ENCODE measurements at places on chromosomes 3 and 15. TPM values are rescaled to one million over a fixed set of nuclear protein-coding genes. Genes with fewer than 3 reads are reported as not detected.

DNA sequence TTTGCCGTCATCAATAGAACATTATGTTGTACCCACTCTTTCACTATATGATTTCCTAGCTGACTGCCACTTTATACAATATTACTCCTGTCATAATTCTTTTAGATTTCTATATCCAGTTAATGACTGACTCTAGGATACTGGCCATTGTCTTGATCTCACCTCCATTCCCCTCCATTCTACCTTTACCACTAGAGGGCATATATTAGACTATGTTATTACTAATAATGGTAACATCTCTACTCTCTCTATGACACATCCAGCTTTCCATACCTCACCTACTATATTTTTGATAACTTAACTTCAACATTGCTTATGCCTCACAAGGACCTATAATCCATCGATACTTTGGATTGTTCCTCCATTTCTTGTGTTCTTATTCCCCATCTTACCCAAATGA is 31.4 kb upstream of the POU1F1 start:
- H3K4me1 ChIP-seq, result peaks cover 11% of the 10 kb centered on the region
- no peaks in the 10 kb centered on the region for H3K36me3 ChIP-seq
- no peak for DNase-seq
- H3K27me3 ChIP-seq, result peaks cover 2% of the 10 kb centered on the region

DNA sequence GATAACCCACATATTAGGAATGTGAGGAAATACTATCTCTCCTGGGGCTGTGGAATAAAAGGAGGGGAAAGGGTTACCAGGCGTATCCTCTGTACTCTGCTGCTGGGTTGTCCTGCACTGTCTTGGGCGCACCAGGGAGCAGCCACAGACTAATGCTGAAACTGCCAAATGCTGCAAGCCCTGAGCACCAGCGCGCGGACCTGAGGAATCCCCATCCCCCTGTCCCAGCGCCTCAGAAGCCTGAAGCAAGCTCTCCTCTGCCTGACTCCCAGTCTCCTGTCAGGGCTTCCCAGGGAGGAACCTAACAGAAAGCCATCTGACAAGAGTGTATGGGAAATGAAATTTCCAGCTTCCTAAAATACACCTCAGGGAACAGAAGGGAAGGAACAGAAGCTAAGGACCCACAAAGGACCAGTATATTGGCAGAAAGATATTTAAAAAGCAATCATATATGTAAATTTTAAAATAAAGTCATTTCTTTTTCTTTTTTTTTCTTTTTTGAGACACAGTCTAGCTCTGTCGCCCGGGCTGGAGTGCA is 158.3 kb upstream of the C2CD4B start:
- peaks cover 33% of the 10 kb centered on the region for H3K27me3 ChIP-seq
- no peak overlapping the region for H3K27ac ChIP-seq
- peaks cover 12% of the 10 kb centered on the region for H3K4me1 ChIP-seq

- H3K36me3 ChIP-seq, result peaks cover 10% of the 10 kb centered on the region
- no peaks in the 10 kb centered on the region for H3K27me3 ChIP-seq
- DNase-seq, result no peak
- H3K27ac ChIP-seq, result no peak overlapping the region
- no peak overlapping the region for H3K4me3 ChIP-seq
- H3K4me1 ChIP-seq, result peaks cover 17% of the 10 kb centered on the region
Observed at GRCh38 chr3:102036017-102036416, 186.7 kb downstream of the NFKBIZ start.

GRCh38 chr3:29511701-29512100 is 230.8 kb downstream of the RBMS3 start:
- peaks cover 10% of the 10 kb centered on the region for H3K36me3 ChIP-seq
- H3K4me3 ChIP-seq, result no peak overlapping the region
- no peak overlapping the region for H3K27ac ChIP-seq

DNA sequence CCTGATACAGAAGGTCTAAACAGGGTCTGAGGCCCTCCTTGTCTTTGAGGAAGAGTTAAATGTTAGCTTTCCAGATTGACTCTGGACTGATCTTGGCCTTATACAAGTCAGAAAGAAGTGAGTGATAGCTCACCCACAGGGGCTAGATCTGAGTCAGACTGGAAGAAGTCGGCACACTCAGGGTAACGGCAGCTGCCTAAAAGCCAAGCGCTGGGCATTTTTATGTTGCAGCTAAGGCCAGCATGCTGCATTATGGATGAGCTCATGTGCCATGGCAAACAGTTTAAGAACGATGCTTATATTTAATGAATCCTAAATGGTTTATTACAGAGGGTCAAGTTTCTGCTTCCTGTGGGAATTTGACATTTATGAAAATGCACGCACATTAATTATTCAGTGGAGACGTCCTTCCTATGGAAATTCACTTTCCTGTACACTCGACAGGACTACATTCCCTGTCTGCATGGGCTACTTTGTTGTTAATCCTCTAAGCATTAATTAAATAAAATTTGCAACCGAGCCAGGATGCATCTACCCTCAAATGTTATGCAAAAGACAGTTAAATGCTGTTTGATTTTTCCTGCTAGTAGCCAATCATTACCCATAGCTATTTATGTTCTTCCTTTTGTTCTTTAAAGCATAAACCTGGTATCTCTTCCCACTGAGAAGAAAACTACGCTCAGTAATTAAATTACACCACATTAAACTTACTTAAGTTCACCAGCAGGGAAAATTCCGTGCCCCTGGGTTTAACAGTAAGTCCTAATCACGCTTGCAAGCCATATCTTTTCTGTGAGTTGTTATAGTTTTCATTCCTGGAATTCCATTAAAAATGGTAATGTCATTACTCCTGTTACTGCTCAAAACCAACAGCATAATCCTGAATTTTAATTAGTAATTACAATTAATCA is 762.7 kb upstream of the CFAP20DC start:
- no peak for DNase-seq
- no peaks in the 10 kb centered on the region for H3K27me3 ChIP-seq
- no peak overlapping the region for H3K4me3 ChIP-seq
- peaks cover 14% of the 10 kb centered on the region for H3K36me3 ChIP-seq
- peaks cover 51% of the 10 kb centered on the region for H3K4me1 ChIP-seq

DNA sequence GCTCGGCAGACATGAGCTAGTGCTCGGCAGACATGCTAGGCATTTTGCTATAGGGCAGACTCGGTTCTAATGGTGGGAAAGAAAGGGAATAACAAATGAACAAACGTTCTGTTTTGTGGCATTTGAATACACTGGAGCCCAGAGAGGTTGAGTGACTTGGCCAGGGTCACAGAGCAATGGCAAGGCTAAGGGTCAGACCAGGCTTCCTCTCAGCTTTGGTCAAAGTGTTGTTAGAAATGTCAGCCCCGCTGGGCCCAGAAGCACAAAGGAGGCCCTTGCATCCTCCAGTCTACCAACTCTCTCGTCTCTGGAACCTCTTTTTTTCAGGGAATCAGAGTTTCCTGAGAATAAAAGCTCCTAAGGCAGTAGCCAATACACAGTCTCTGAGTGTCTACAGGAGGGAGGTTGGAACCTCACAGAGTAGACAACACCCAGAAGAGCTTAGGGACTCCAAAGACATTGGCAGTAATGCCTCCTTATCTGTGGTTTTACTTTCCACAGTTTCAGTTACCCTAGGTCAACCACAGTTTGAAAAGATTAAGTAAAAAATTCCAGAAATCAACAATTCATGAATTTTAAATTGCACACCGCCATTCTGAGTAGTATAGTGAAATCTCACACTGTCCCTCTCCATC is 47.3 kb downstream of the SSUH2 start:
- peaks cover 14% of the 10 kb centered on the region for H3K27me3 ChIP-seq
- H3K27ac ChIP-seq, result no peak overlapping the region
- H3K36me3 ChIP-seq, result no peaks in the 10 kb centered on the region
- H3K4me1 ChIP-seq, result peaks cover 10% of the 10 kb centered on the region
- no peak overlapping the region for H3K4me3 ChIP-seq

- H3K4me3 ChIP-seq, result no peak overlapping the region
- peaks cover 9% of the 10 kb centered on the region for H3K4me1 ChIP-seq
- no peak for DNase-seq
- no peaks in the 10 kb centered on the region for H3K36me3 ChIP-seq
- H3K27ac ChIP-seq, result no peak overlapping the region
Observed at GRCh38 chr3:44206261-44206660, 35.4 kb upstream of the TOPAZ1 start.

DNA sequence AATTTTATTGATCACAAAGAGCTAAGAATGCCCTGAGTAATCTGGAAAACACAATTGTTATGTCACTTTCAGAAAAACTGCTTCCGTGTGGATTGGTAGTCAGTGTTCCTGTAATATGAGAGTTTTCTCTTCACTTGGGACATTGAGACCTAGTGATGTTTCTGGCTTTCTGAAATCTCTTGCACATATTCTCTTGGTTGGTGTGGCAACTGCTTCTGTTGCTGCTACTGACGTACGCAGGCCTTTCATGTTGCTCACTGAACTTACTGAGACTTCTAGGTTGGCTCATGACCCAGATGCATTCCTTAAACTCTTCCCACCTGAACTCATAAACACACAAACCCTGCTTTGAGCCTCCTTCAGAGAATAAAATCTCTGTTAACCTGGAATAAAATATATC is 175.0 kb upstream of the PFN2 start:
- DNase-seq, result no peak
- H3K27me3 ChIP-seq, result no peaks in the 10 kb centered on the region
- peaks cover 82% of the 10 kb centered on the region for H3K4me1 ChIP-seq
- H3K4me3 ChIP-seq, result no peak overlapping the region
- peaks cover 7% of the 10 kb centered on the region for H3K36me3 ChIP-seq
- peak overlapping the region; percentile 11 for H3K27ac ChIP-seq

DNA sequence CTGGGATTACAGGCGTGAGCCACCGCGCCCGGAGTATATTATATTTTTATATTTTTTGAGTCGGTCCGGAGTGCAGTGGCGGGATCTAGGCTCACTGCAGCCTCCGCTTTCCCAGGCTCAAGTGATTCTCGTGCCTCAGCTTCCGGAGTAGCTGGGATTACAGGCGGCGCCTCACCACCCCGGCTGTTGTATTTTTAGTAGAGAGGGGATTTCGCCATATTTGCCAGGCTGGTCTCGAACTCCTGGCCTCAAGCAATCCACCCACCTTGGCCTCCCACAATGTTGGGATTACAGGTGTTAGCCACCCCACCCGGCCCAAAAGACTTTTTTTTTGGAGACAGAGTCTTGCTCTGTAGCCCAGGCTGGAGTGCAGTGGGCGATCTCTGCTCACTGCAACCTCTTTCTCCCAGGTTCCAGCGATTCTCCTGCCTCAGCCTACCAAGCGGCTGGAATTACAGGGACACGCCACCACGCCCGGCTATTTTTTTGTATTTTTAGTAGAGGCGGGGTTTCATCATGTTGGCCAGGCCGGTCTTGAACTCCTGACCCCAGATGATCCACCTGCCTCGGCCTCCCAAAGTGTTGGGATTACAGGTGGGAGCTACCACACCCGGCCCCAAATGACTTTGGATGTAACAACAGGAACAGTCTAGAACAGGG is 1.0 kb downstream of the ZNF589 start:
- H3K4me1 ChIP-seq, result peaks cover 14% of the 10 kb centered on the region
- H3K27me3 ChIP-seq, result no peaks in the 10 kb centered on the region
- no peak for DNase-seq
- no peaks in the 10 kb centered on the region for H3K36me3 ChIP-seq
- H3K27ac ChIP-seq, result no peak overlapping the region

DNA sequence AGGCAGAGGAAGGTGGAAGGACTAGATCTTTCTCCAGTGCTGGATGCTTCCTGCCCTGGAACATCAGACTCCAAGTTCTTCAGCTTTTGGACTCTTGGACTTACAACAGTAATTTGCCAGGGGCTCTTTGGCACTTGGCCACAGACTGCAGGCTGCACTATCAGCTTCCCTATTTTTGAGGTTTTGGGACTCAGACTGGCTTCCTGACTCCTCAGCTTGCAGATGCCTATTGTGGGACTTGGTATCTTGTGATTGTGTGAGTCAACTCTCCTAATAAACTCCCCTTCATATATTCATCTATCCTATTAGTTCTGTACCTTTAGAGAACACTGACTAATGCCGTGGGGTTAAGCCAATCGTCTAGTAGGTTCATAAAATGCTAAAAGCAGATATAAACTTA is 8.8 kb upstream of the B3GNT5 start:
- no peak overlapping the region for H3K4me3 ChIP-seq
- no peaks in the 10 kb centered on the region for H3K4me1 ChIP-seq
- H3K27ac ChIP-seq, result no peak overlapping the region
- peaks cover 12% of the 10 kb centered on the region for H3K27me3 ChIP-seq
- DNase-seq, result no peak

GRCh38 chr3:130835483-130835882 is 58.4 kb upstream of the ATP2C1 start:
- no peak overlapping the region for H3K27ac ChIP-seq
- peak; percentile 35 for DNase-seq
- H3K36me3 ChIP-seq, result no peaks in the 10 kb centered on the region
- peaks cover 7% of the 10 kb centered on the region for H3K27me3 ChIP-seq
- no peaks in the 10 kb centered on the region for H3K4me1 ChIP-seq

- H3K4me3 ChIP-seq, result no peak overlapping the region
- H3K4me1 ChIP-seq, result no peaks in the 10 kb centered on the region
- no peak for DNase-seq
- no peaks in the 10 kb centered on the region for H3K36me3 ChIP-seq
- H3K27me3 ChIP-seq, result peaks cover 38% of the 10 kb centered on the region
Observed at GRCh38 chr3:46272028-46272451, 29.8 kb downstream of the CCR3 start.

- no peak overlapping the region for H3K27ac ChIP-seq
- H3K27me3 ChIP-seq, result peaks cover 4% of the 10 kb centered on the region
- no peak for DNase-seq
- 0 out of 2 replicates have a peak, but pooled peaks cover 4% of the 10 kb centered on the region for H3K4me1 ChIP-seq
- H3K4me3 ChIP-seq, result no peak overlapping the region
- peaks cover 3% of the 10 kb centered on the region for H3K36me3 ChIP-seq
Observed at GRCh38 chr15:57298204-57298603, 78.1 kb upstream of the CGNL1 start.

DNA sequence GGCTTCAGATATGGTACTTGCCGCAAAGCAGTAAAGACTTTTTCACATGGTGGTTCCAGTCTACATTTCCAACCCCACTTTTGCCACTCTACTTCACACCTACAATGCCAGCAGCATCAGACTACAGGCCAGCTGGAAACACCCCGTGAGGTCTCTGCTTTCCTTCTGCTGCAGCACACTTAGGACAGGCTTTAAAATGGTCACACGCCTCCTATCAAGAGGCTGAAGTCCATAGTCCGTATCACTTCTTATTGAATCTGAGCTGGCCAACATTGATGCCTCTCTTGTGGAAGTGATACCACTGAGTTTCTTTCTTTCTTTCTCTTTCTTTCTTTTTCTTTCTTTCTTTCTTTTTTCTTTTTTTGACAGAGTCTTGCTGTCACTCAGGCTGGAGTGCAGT is 59.8 kb downstream of the ZNF860 start:
- H3K36me3 ChIP-seq, result peaks cover 10% of the 10 kb centered on the region
- no peak overlapping the region for H3K27ac ChIP-seq
- H3K4me3 ChIP-seq, result no peak overlapping the region
- peaks cover 20% of the 10 kb centered on the region for H3K4me1 ChIP-seq
- H3K27me3 ChIP-seq, result no peaks in the 10 kb centered on the region

GRCh38 chr3:108293858-108294257 is 2.5 kb upstream of the HHLA2 start:
- H3K4me3 ChIP-seq, result no peak overlapping the region
- H3K4me1 ChIP-seq, result no peaks in the 10 kb centered on the region
- no peaks in the 10 kb centered on the region for H3K36me3 ChIP-seq
- no peak for DNase-seq
- H3K27ac ChIP-seq, result no peak overlapping the region

- no peaks in the 10 kb centered on the region for H3K27me3 ChIP-seq
- no peak for DNase-seq
- H3K27ac ChIP-seq, result no peak overlapping the region
- no peaks in the 10 kb centered on the region for H3K4me1 ChIP-seq
- H3K4me3 ChIP-seq, result no peak overlapping the region
Observed at GRCh38 chr3:207973-208372, 11.4 kb downstream of the CHL1 start.

Gene TNFSF10
- total RNA-seq, result not detected

Gene MUC20
- not detected for total RNA-seq

Gene ZCWPW2
- total RNA-seq, result 0.34 TPM

Gene C15orf39
- total RNA-seq, result 8.5 TPM

Gene KLHL40
- total RNA-seq, result not detected

Gene RNU6-1
- total RNA-seq, result not detected

Measured in HFFc6 (cell line).